ENCODE measurements at places on chromosomes 4 and X. TPM values are rescaled to one million over a fixed set of nuclear protein-coding genes. Genes with fewer than 3 reads are reported as not detected.

DNA sequence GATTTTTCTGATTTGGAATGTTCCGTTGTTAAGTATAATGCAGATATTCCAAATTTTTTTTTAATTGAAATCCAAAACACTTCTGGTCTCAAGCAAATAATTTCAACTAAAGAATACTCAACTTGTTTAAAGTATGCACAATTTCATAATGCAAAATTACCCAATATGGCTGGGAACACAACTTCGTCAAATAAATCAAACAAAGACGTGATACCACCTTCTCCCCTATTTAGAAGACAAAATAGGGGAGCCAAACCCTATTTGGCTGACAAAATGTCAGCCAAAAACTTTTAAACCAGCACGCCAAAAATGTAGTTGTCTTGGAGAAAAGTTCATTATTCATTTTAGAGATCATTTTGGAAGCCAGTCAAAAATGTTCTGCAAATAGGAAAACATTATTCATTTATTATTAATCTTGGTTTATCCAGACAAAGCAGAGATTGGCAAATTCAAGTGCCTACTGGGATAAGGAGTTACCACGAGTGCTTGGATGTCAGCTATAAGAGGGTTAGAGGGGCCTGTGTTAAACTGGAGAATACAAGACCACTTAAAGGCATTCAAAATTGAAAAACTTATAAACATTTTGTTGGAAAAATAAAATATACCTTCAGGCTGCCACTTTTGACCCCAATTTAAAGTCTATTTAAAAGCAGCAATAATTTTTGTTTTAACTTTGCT, 3.3 kb upstream of the TKTL2 start:
- no peak for DNase-seq

DNA sequence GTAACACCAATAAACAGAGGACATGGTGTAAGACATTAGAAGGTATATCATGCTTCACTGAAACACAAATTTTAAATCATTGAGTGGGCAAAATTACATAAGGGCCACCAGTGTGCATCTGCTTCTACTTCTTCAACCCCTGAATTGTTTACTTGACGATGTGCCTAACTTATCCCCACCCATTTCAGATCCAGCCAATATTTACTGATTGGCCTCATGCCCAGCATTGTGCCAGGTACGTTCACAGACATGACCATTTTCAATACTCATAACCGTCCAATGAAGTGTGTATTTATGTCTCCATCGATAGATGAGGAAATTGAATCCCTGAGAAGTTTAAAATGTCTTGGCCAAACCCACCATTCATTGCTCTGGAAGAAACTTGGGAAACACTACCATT, 208.3 kb upstream of the MID1 start:
- DNase-seq, result no peak

- DNase-seq, result no peak
Observed at GRCh38 chr4:8159537-8160232, 1.1 kb upstream of the ABLIM2 start.

Gene RRH
- not detected for total RNA-seq

Gene ATP10D
- 9.9 TPM for total RNA-seq

DNA sequence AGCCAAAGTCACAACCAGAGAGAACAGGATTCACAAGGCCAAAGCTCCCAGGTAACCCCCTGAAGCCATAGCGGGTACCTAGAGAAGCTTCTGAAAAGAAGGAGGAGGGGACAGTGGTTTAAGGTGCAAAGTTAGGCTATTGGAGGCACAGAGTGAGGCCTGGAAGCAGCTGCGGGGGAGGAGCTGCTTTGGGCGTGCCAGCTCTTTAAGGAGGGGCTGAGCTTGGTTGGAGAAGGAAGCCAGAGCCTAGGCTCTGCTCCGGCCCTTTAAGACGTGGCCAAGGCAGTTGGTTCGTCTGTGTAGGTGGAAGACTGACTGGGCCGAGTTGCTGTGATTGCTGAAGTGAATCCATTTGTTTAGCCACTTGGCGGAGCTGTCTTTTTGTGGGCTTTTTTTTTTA, 1.5 kb downstream of the KLF8 start:
- DNase-seq, result peak; percentile 53

GRCh38 chr4:55132775-55133174, 7.4 kb upstream of the KDR start:
- DNase-seq, result no peak

DNA sequence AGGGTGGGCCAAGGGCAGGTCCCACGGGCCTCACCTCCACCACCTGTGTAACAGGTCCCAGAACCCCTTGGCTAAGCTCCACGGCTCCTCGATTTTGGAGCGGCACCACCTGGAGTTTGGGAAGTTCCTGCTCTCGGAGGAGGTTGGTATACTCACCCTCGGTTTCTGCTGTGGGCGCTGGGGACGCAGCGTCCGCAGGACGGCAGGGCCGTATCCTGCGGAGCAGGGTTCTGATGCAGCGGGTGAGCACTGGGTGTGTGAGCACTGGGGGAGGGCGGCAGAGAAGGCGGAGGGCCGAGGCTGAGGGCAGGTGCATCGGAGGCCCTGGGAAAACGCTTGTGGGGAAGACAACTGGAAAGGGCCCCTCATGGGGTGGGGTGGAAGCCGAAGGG, 11.0 kb downstream of the ATP5ME start:
- DNase-seq, result no peak

GRCh38 chr4:6773616-6774540, 8.6 kb upstream of the KIAA0232 start:
- no peak for DNase-seq

DNA sequence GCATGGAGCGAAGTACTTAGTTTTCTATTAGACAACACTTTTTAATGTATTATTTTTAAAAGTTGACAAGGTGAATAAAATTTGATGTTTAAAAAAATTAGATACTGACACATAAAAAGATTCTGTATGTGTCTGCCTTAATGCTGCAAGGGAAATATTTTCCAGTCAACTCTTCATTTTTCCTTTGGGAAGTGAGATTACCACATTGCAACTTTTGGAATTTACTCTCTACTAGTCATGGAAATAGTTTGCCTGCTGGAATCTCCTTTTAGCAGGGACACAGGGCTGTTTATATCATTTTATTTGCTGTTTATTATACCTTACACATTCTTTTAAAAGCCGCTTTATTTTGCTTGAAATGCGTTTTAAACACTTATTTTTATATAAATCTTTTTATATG, 135.1 kb downstream of the MID1 start:
- DNase-seq, result no peak

GRCh38 chrX:6383917-6384316, 151.0 kb downstream of the VCX3A start:
- DNase-seq, result no peak

DNA sequence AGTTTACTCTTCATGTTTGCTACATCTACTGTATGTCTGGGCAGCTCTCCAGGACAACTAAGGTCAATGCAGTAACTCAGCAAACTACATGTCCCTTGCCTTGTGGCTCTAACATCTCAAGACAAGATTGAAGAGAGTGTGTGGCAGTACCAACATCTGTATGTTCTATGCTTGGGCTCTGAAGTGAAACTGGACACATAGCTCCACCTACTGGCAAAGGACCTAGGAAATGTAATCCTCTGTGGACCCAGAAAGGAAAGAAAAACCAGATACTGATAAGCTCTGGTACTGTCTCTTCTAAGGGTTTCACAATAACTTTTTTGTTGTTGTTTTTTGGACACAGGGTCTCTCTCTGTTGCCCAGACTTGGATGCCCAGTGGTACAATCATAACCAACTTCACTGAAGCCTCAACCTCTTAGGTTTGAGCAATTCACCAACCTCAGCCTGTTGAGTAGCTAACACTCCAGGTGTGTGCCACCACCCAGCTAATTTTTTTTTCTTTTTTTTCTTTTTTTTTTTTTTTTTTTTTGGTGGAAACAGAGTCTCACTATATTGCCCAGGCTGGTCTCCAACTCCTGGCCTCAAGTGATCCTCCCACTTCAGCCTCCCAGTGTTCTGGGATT, 64.1 kb downstream of the QDPR start:
- DNase-seq, result no peak

Gene BRS3
- total RNA-seq, result not detected

- no peak for DNase-seq
Observed at GRCh38 chr4:99763635-99764101, 53.0 kb upstream of the DAPP1 start.

Gene SH2D1A
- total RNA-seq, result 0.32 TPM

Gene MAGEA4
- not detected for total RNA-seq

Gene TCEAL6
- total RNA-seq, result not detected

GRCh38 chr4:186829740-186830449, 106.2 kb upstream of the FAT1 start:
- no peak for DNase-seq

Gene IDUA
- 33.4 TPM for total RNA-seq

DNA sequence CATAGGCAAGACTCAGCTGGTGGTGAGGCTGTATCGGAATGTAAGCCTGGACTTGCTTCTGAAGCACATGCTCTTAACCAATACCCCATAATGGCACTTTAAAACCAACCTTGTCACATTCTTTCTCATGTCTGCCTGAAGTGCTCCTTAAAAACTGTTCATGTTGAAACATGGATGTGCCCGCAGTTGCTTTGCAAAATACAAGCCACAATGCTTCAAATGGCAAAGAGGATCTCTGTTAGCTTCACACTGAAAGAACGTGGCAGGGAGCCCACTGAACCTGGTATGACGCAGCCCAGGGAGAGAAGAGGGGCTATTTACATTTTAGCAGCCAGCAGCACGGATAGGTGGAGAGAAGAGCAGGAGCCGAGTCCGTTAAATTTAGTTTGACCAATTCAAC, 29.3 kb downstream of the SOD3 start:
- no peak for DNase-seq

DNA sequence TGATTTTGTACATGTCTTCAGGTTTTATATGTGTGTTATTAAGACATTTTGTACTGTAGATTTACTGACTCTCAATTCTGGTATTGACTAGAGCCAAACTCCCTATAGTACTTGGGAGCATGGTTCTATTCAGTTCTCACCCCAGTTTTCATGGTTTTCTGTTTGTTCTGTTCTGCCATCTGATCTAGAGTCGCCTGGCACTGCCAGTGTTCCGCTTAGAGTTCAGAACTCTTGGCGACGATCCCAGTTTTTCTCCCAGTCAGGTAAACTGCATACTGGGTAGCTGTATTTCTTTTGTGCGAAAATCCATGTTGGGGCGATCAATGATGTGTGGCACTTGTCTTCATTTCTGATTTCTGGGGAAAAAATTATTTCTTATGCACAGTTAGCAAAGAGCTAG, 78.0 kb downstream of the PHOX2B start:
- DNase-seq, result no peak

Gene PPM1K
- total RNA-seq, result 9.0 TPM

DNA sequence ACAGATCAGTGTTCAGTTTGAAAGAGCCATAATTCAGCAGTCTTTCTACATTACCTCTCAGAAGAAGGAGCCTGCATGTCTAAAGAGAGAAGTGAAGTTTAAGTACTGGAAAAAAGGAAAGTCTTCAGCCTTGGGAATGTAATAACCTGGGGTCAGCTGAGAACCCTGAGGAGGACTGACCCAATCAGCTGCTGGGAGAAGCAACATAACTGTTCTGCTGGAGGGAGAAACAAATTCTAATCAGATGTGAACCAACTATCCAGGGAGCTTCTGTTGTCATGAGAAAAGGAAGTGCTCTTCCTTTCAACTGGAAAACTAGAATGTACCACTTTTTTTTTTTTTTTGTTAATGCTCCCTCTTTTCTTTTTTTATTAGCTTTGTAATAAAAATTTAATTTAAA, 64.5 kb upstream of the PDE5A start:
- DNase-seq, result no peak

DNA sequence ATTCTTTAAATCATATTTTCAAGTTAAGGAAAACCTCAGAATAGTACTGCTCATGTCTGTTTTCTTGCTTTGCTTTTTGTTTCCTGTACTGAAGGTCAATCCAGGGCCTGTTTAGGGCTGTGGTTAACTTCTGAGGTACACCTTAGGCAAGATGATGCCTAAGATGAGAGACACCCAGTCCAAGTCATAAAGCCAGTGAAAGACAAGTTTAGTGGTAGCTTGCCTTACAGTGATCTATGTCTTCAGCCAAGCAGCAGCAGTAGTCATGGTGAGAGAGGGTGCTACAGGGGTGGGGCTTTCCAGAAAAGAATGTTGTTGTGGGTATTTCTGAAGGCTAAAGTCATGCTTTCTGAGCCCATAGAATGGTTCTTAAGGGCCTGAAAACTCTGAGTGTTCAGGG, 173.7 kb downstream of the VSIG4 start:
- DNase-seq, result peak; percentile 1

Gene SATL1
- not detected for total RNA-seq

Gene CD40LG
- 0.43 TPM for total RNA-seq

DNA sequence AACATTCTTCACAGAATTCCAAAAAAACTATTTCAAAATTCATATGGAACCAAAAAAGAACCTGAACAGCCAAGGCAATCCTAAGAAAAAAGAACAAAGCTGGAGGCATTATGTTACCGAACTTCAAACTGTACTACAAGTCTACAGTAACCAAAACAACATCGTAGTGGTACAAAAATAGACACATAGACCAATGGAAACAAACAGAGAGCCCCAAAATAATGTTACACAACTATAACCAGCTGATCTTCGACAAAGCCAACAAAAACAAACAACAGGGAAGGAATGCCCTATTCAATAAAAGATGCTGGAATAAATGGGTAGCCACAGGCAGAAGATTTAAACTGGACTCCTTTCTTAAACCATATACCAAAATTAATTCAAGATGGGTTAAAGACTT, 1189.6 kb downstream of the PCDH18 start:
- DNase-seq, result no peak

GRCh38 chrX:16897445-16897844, 27.3 kb upstream of the RBBP7 start:
- no peak for DNase-seq

- DNase-seq, result no peak
Observed at GRCh38 chr4:145736241-145736831, 56.4 kb downstream of the C4orf51 start.

- DNase-seq, result no peak
Observed at GRCh38 chrX:116417214-116417613, 19.2 kb upstream of the SLC6A14 start.

- no peak for DNase-seq
Observed at GRCh38 chr4:66252291-66252690, 582.0 kb upstream of the EPHA5 start.

- no peak for DNase-seq
Observed at GRCh38 chr4:185370268-185370949, 25.3 kb downstream of the LRP2BP start.

DNA sequence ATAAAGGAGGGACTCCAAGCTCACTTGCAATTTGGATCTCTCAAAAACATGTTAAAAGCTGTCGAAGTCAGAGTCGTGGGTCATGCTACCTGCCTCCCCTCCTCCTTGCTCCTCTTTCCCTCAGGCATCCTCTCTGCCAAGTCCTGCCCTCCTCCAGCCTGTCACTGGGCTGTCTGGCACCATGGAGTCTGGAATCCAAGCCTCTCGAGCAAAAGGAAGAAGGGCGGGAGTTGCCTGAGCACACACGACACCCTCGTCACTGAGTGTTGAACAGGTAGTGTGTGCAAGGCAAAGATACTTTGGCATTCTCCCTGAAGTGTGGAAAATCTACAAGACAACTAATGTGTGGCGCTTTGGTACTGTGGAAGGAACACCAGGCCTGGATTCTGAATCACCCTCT, 62.2 kb downstream of the HAUS3 start:
- no peak for DNase-seq

All from mucosa of descending colon (tissue), 3 donors.